ENCODE measurements at places on chromosomes 7 and 10.

GRCh38 chr7:152615031-152615741 is 60.8 kb downstream of the XRCC2 start:
- no peak for DNase-seq

GRCh38 chr10:61899069-61899531 is 2.4 kb upstream of the ARID5B start:
- DNase-seq: no peak

GRCh38 chr7:51376420-51377092 is 59.9 kb upstream of the COBL start:
- DNase-seq: no peak

DNA sequence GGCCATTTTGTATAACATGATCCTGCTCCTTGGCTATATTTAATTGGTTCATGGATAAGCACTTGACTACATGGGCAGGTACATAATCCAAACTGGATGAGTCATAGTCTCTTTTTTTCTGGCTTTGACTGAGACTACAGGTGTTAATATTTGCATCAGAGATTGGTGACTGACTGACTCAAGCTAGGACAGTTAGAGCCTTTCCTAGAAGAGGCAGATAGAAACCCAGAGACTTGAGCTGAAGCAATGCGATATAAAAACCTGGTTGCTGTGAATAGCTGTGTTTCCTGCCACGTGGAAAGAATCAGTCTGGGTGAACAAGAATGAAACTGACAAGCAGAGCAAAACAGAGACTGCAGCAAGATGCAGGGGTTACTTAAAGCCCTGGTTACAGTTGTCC is 81.0 kb downstream of the SAMD9 start:
- no peak for DNase-seq

DNA sequence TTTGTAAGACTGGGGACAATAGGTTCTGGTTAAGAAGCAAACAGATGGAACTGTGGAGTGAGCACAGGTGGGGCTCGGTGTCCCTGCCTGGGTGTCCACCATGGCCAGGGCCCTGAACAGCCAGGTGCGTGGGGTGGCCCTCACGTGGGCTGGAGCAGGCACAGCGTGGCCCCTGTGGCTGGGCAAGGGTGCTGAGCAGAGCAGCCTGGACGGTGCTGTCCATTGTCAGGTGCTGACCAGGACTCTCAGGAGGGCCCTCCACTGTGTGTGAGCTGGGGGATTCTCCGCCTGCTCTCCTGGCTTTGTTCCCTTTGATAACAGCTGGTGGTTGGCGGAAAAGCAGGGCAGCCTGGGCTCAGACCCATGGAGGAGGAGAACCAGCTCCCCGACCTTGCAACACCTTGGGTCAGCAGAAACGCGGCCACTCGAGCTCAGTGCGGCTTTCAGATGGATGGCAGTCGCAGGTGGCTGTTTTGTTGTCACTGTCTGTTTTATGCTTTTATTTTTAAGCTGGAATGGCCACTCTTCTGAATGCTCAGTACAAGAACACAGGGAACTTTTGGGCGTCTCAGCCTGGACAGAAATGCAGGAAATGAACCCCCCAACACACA is 273.9 kb upstream of the ADARB2 start:
- no peak for DNase-seq

GRCh38 chr10:71203716-71204115 is 8.7 kb upstream of the UNC5B start:
- no peak for DNase-seq

DNA sequence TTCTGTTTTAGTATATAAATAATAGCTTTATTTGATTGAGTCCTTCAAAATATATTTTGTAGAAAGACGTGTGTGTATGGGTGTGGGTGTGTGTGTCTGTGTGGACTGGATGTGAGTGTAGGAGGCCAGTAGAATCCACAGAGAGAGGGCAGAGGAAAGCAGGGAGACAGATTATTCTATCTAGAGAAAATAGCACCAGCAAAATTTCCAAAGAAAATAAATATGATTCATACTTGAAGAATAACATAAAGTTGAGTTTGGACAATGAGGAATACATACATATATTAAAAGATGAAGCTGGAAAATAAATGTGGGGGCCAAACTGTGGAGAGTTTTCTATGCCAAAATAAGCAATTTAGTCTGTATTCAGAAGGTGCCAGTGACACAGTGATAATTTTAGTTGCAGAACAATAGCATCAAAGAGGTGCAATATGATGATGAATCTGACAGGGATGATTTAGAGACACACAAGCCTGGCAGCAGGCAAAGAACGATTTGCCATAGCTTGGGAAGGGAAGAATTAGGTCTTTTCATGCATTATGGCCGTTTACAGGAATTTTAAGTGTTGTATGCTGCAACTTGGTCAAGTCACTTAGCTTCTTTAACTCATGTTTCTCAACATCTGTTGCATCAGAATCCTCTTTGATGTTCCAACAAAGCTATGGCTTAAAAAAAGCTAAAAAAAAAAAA is 121.3 kb downstream of the SEMA3A start:
- DNase-seq: no peak

GRCh38 chr10:3239066-3239919 is 66.7 kb upstream of the PITRM1 start:
- DNase-seq: peak; percentile 12

DNA sequence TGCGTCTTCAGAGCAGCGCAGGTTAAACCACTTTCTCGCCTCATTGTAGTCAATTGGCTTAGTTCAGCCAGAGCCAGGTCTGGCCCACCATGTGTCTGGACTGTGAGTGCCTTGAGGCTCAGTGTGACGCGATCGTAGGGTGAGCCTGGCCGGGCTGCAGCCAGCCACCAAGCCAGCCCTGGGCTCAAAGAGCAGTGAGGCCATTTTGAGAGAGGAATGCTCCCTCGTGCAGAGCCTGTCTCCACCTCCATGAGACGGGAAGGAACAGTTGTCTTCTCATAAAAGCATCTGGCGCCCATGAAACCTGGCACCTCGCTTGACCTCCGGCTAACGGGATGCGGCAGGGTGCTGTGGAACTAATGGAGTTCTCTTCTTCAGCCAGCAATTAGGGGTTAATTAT is 34.5 kb downstream of the LHPP start:
- no peak for DNase-seq

DNA sequence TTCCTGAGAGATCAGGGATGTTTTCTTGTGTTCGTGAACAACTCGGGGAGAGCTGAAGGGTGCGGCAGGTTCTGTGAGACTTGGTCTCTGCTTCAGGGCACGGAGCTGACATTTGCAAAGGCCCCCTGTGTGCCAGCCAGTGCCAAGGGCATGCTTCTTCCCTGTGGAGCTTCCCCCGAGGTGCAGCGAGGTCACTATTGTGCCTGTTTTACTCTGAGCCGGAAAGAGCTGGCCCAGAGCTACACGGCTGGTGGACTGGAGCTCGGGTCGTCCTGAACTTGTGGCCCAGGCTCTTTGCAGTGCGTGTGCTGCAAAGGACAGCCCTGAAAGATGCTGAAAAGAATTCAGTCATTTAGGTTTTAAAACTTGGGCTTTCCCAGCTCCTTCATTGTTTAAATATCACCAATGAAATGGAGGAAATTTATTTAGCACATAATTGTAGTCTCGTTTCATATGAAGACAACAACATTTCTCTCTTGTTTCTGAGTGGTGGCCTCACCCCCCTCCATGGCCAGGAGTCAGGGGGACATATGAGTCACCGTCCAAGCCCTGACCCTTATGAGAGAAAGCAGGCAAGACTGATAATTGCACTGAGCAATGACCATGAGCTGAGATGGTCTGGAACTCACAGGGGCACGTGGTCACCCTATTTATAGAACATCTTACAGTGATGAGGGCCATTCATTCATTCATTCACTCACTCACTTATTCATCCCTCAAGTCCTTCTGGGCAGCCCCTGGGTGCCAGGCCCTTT is 102.6 kb downstream of the PTPRE start:
- no peak for DNase-seq

Measured in stimulated activated CD8-positive, alpha-beta memory T cell treated with anti-CD3 and anti-CD28 coated beads, Interleukin-4, amount 100 ng/mL, for 4 hours (primary cell).